ENCODE measurements at places on chromosomes 13 and 19.

GRCh38 chr13:72805676-72806346 lies 23.9 kb downstream of the PIBF1 start:
- DNase-seq: peak; percentile 23

DNA sequence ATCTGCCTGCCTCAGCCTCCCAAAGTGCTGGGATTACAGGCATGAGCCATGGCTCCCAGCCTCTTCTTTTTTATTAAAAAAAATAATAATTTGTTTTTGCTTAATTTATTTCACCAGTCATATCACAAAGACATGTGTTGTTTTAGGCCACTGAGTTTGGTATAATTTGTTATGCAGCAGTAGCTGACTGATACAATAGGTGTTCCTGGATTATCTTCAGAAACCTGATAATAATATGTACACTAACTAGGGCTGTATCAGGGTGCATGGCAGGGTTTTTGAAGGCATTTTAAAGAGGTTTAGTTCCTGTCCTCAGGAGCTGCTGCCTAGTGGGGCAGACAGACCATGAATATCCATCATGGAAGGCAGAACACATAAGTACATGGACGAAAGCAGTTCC lies 9.5 kb upstream of the CSNK1G2 start:
- no peak for DNase-seq

DNA sequence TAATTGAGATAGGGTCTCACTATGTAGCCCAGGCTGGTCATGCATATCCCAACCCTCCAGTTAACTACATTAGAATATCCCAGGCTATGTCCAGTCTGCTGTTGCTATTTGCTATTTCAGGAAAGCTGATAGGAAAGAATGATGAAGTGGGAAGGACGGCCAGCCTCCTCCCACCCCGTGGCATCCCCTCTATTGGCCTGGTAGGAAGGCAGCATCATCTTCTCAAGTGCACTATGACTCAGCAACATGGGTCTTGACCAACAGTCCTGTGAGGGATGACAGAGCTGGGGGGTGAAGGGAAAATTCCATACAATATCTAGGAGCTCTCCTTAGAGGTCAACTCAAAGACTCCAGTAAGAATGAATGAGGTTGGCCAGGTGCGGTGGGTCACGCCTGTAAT lies 48.0 kb upstream of the ABCC4 start:
- DNase-seq: peak; percentile 11

DNA sequence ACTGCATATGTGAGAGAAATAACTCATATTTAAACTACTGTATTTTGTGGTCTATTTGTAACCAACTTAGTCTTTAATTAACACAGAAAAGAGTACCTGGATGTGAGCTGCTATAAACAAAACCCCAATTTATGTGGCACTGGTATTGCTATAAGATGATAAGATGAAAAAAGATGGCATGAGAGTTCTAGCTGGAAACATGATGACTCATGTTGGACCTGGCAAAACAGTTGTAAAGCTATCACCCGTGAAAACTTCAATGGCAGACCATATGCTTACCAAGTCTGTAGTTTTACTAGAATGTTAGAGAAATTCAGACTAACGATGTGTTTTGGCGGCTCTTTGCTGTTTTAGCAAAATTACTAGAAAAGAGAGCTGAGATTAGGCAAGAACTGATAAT lies 69.6 kb upstream of the PCDH9 start:
- DNase-seq: peak; percentile 30

DNA sequence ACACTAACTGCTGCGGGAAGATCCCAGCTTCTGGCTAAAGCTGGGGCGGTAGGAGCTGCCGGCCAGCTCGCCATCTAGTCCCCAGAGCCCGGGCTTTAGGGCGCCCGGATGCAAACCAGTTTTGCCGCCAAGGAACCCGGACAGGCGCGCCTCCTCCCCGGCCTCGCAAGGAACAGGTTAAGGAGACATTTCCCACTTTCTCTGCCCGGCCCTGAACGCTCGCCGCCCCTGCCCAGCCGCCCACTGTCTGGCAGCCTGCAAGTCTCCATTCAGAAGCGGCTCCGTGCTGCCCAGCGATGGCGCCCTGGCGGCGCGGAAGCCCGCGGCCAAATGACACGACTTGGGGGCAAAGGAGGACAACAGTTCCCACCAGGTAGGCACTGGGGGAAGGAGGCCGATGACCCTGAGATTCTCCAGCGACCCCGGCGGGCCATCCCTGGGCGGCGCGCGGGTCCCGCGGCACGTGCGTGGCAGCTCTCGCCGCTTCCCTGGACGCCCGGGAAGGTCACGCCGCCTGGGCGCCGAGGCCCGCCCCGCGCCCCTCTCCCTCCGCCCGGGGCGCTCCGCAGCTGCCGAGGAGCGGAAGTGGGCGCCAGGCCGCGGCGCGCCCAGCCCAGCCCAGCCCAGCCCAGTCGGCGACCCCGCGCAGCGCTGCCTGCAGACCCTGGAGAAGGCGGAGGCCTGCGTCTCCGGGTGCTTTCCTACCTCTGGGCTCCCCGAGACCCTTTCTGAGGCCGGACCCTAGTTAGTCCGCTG lies 42.2 kb upstream of the HNRNPA1L2 start:
- peak; percentile 41 for DNase-seq

DNA sequence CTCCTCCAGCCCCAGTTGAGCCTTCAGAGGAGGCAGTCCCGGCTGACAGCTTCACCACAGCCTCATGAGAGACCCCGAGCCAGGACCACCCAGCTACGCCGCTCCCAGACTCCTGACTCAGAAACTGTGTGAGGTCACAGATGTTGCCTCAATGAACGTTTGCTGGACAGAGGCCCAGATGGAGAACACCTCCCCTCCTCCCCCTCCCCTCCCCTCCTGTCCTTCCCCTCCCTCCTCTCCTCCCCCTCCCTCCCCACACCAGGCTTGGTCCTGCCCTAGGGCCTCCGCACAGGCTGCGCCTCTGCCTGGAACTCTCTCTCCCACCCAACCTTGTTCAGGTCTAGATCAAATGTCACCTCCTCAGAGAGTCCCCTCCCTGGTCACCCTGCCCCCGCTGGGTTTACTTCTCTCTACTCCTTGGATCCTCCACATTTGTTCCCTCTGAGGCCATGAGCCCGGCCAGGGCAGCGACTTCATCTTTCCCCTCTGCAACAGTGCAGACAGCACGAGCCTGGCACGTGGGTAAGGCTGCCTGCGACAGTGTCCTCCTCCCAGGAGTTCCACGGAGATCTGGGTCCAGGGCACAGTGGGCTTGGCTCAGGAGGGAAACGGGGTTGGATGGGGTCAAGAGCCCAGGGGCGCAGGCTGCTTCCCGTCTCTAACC lies 17.4 kb downstream of the PIP5K1C start:
- DNase-seq: peak; percentile 95

- DNase-seq: peak; percentile 29
Observed at GRCh38 chr19:8643860-8644653, 13.6 kb downstream of the NFILZ start.
